COLO829 (cell line): ENCODE measurements at places on chromosomes 5 and 9.

DNA sequence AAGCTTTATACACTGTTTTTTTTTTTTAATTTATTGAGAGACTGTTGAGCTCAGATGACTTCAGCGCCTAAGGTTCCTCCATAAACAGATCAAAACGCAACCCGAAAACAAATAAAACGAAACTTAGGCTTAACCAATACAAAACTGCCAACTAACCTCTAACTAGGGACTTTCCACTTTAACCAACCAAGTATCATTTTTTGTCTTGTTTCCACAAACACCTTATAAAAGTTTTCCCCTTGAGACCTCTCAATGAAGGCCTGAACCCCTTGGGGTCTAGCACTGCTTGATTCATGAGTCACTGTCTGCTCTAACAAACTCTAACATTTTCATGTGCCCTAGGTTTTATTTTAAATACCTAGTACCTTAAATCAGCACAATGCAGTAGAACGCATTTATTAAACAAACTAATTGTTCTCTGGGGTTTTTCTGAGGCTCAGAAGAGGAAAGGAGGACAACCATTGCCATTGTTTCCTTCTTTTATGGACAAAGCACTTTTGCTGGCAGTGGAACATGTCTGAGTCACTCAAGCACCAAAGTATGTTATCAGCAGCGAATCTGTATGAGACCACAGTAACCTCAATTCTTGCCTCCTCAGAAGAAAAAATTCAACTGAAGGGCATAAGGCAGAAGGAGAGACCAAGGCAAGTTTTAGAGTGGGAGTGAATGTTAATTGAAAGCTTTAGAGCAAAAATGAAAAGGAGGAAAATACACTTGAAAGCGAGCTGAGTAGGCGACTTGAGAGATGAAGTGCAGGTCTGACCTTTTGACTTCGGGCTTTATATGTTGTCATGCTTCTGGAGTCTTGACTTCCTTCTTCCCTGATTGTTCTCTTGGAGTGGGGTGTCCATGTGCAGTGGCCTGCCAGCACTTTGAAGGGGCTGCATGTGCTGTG lies 97.7 kb upstream of the HCN1 start:
- DNase-seq: peak; percentile 50

DNA sequence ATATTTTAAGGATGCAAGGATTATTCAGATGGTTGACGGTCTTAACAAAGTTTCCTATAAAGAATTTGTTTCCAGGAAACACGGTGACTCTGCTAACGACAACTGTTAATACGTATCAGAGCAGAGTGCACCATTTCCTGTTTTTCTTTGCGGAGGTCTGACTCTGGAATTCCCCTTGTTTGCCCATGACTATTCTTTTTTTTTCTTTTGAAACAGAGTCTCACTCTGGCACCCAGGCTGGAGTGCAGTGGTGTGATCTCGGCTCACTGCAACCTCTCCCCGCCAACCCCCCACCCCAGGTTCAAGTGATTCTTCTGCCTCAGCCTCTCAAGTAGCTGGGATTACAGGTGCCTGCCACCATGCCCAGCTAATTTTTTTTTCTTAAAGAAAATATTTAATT lies 115.9 kb downstream of the CDC42SE2 start:
- DNase-seq: no peak

- no peak for DNase-seq
Observed at GRCh38 chr5:89043676-89044075, 160.7 kb upstream of the MEF2C start.

DNA sequence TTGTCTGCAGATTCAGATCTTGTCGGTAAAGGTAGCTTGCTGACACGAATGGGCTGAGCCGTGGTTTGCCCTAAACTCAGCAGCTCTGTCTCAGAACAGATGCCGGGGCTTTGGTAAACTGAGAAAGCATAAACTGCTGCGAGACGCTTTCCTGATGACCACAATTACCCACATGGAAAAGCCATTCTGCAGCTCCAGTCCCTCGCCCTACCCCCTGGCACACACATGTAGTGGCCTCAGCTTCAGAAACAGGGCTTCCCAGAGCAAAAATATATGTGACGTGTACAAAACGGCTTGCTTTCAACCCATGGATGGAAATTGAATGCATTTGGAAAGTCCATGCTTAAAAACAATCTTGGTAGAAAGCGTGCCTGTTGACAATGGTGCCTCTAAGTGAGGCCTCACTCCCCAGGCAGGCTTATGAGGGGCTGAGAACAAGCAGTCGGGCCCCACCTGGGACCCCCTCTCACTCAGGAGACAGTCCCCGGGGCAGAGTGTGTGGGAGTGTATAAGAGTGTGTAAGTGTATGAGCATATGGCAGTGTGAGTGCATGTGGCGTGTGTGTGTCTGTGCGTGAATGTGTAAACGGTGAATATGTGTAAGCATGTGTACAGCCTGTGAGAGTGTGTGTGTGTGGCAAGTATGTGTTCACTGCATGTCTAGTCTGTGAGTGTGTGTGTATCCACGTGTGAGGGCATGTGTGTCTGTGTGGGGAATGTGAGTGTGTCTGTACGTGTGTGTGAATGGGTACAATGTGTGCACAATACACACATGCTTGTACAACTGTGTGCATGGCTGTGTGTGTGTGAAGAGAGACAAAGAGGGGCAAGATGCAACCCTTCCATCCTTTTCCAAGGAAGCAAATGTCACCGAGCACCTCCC lies 88.2 kb upstream of the SMIM23 start:
- no peak for DNase-seq

GRCh38 chr9:118532592-118532991 lies 828.4 kb downstream of the TLR4 start:
- DNase-seq: no peak

DNA sequence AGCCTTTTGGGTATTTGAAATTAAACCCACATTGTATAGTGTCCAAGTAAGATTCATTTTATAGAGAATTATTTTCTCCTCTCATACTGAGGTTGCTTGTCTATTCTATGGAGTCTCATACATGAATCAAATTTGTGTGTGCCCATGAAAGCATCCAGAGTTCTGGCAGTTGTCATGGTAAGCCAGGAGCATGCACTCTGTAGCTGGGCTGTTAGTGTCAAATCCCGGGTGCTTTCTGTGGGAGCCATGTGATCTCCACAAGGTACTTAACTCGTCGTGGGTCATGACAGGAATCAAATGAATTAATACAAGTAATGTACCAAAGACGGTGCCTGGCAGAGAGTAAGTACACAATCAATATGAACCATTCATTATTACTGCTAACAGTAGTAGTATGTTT lies 58.7 kb downstream of the FBXL7 start:
- no peak for DNase-seq

GRCh38 chr9:31744589-31744988 lies 639.9 kb upstream of the ACO1 start:
- no peak for DNase-seq

DNA sequence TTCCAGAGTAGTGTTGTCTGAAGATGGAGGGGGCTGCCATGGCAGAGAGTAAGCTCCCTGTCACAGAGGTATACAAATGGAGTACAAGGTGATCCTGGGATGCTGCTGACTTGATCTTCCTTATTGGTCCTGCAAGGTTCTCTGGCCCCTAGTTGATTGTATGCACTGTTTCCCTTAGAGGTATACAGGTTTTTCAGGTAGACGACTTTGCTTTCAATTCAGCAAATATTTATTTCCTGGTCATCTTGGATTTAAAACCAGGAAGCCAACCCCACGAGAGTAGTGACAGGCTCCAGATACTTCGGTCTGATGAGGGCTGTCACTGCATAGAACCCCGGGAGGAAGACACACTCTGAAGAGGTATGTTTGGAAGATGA lies 16.5 kb upstream of the TRIM14 start:
- no peak for DNase-seq

DNA sequence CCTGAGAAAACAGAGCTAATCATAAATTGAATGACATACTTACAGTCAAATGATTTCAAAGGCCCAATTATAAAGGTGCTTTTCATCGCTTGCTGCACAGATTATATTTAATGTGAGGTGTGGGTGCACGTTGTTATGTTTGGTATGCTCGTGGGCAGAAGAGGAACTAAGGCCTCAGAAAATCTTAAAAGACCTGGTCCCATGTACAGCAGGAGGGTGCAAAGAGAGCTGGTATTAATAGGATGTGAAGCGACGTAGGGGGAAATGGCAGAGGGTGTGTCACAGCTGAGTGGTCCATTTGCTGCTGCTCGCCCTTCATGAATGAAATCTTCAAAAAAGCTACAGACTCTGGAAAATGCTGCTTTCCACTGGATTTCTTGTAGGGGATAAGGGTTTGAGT lies 40.5 kb upstream of the IFNK start:
- no peak for DNase-seq

- no peak for DNase-seq
Observed at GRCh38 chr5:33240558-33240957, 200.2 kb upstream of the TARS1 start.

DNA sequence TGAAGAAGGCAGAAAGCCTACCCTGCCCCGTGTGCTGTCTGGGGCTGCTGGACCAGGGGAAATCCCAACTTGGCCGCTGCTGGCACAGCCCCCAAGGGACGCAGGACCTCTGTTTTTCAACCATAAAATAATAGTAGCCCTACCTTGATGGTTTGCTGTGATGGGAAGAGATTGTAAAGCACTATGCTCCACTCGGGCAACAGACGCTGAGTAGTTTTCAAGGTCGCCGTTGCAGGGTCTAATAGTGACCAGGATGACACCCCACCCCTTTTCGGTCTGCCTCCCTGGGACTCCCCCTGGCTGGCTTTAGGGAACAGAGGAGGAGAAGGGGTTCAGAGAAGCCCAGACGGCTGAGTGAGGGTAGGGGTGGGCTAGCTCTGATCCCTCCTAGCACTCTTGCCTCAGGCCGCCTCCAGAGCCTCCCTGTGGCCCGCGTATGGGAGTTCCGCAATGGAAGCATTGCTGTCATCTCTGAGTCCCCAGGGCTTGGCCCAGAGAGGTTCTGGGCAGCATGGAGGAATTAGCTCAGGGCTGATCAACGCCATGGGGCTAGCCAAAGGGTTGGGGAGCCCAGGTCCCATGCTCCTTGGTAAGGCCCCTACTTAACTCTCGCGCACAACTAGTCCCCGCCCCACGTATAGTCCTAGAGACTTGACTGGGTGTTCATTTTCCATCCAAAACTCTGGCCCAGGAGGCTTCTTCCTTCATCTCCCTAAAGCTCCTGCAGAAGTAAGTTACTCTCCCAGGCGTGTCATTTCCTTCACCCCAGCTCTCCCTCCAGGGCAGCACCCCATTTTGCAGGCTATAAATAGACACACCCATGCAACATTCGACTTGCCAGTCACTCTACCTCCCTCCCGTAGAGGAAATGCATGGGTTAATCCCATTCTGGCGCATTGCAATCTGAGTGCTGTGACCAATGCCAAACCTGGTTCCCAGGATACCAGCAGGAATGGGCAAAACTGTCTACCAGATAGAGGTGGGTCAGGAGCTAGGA lies 1.1 kb upstream of the IRF1 start:
- DNase-seq: no peak

DNA sequence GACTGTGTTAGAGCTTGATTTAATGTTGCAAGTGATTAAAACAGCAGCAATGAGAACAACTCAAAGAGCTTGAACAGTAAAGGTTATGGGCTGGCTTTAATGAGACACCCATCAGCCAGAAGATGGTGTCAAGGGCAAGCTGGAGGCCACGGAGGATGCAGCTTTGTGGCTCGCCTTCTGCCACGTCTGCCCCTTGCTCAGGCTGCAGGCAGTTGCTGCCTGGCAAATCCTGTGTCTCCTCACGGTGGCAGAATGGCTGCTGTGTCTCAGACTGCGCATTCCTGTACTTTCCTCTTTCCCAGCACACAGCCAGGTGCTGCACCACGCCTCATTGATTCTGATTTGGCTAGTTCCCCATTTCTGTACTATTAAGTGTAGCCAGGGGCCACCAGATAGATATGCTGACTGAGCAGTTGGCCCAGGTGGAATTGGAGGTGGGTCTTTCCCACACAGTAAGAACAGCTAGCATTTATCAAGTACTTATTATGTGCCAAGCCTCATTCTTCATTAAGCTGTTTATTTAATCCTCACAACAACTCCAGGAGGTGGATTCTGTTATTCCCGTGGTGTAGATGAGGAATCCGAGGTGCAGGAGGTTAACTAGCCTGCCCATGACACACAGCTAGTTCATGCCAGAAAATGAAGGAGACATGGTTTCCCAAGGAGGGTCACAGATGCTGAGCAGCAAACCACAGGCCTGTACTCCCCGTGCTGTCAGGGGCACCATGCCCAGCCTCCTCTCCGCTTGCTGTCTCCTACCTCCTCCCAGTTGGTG lies 3.5 kb downstream of the NXNL2 start:
- no peak for DNase-seq

DNA sequence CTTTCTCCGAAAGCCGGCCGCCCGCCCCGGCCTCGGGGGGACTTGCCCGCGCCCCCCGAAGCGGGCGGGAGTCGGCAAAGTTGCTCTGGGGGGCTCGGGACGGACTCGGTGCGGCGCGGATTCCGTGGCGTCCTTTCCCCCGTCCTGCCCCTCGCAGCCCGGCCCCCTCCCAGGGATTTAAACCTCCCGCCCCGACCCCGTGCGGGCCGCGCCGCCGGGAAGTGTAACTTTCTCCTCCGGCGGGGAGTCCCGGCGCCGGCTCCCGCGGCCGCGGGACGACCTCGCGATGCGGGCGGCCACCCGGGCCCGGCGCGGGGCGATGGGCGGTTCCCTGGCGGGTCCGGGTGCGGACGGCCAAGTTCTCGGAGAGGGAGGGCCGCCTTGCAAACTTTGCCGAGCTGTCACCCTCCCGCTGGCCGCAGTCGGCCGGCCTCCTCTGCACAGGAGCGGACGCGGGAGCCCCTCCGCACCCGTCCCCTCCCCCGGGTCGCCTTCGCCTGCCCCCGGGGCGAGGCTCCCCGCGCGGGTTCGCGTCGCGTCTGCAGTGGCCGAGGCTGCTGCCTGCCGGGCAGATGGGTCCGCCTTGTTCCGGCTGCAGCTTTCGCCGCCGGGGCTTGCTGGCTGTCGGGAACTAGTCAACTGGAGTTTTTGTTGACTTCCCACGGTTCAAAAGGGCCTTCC lies 732 bp downstream of the PBX3 start:
- DNase-seq: no peak

DNA sequence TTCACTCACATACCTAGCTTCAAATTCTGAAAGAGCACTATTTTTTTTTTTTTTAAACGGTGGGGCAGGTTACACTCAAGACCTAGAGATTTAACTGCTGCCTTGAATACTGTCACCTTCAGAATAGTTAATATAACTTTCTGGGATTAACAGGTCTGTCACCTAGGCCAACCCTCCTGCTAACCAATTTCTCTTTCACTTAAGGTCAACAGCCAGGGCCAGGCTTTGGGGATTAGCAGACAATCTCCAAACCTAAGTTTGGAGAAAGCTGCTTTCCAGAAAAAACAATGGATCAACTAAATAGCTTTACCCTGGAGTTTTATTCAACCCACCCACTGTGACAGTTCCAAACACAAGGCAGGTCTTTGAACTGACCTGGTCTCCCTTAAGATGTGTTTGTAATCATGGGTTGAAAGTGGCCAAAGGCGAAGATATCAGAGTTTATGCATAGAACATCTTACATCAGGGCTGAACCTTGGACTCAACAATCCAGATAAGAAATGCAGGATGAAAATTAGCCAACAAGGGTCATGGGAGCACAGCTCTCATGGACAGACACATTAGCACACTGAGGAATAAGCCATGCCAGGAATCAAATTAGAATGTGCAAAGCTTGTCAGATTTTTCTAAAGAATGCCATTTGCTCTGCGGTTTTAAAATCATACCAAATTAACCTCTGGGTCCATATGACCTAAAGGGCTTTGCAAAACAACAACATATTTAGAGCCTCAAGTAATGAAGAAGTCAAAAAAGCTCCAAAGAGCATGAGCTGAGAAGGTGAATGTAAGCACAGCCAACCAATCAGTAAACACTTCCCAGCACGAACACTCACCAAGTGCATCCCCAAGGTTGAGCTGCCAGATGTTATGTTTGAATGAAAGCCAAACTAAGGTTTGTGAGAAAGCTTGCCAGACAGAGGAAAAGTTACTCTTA lies 538.5 kb upstream of the DMAC1 start:
- no peak for DNase-seq

- DNase-seq: no peak
Observed at GRCh38 chr9:131025953-131026858, 17.2 kb downstream of the LAMC3 start.
